AG08395 (cell line): ENCODE measurements at places on chromosomes 4 and X.

DNA sequence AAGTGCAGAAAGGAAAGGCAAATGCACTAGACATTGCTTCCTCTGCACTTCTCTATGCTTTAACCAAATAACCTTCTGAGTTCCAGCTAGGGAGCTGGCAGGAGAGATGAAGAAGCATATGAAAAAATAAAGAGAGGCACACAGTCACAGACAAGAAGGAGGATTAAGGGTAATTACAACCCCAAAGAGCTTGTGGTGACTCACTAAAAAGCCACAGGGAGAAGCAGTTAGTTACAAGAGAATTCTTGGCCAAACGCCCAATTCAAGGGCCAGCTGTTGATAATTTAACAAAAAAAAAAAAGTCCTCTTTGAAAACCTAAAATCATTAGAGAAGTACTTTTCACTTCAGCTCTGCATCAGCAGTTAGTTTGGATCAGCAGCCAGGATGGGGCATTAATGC lies 478.0 kb downstream of the KCNIP4 start:
- no peak for DNase-seq

DNA sequence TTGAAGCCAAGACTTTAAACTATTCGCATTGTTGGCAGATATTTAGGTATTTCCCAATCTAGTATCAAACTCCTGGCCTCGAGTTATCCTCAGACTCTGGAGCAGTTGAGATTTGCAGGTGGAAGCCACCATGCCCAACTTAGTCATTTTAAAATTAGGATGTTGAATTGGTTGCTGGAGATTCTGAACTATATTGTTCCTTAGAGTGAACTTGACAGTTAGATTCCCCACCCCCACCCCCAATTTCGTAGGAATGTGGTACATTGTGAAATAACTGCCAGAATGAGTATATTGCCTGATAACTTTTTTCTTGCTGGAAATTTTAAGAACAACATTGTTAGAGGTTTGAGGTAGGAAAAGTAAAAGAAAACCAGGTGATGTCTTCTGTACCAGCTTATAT lies 2.3 kb downstream of the NOCT start:
- no peak for DNase-seq

- no peak for DNase-seq
Observed at GRCh38 chrX:55777596-55777995, 60.0 kb downstream of the RRAGB start.

- DNase-seq, result no peak
Observed at GRCh38 chrX:50677789-50678188, 136.2 kb downstream of the SHROOM4 start.

DNA sequence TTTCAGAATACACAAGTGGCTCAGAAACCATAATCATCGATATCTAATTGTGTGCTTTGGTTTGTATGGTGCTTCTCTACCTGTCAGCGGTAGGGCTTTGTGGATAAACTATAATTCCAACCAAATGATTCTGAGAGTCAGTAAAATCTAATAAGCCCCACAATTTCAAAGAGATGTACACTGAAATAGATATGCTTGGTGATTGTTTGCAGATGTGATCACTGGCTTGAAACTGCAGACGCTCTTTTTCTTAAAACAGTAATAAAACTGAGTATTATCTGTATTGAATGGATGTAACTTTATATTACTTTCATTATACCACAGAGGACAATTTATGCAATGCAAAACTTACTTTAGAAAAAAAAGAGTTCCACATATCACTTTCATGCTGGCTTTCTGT lies 198.8 kb upstream of the ANXA10 start:
- no peak for DNase-seq

DNA sequence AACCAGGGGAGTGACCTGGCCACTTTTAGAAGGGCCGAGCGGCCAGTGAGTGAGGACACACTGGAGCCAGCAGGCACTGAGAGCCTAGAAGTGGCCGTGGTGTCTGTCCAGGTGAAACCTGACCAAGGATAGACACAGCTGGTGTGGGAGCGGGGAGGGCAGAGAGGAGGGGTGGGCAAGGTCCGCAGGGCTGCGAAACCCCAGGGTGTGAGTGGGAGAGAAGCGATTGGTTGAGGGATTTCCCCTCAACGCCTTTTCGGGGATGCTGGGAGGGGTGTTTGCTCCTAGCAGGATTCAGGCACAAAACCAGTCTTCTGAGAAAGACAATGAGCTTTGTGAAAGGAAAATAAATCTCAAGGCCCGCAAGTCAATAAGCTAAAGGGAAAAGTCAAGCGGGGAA lies 33.2 kb upstream of the ARSD start:
- DNase-seq, result no peak

- no peak for DNase-seq
Observed at GRCh38 chrX:44189116-44189515, 154.4 kb downstream of the EFHC2 start.

GRCh38 chr4:52984462-52984881 lies 122.4 kb downstream of the RASL11B start:
- peak; percentile 23 for DNase-seq

DNA sequence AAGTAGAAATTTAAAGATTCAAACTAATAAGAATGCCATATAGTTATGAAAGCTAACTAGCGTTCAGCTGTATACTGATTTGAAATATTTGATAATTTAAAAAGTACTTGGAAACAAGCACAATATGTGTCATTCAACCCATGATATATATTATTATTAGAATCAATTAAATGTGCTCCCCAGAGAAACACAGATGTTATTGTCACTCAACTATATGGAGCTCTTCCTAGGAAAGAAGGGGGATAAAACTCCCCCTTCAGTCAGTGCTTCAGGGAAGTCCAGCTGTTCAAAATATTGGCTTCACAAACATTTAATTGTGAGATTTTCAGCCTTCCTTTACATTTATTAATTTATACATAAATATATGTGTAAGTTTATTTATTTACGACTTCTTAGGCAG lies 135.9 kb downstream of the SLC4A4 start:
- DNase-seq, result no peak

DNA sequence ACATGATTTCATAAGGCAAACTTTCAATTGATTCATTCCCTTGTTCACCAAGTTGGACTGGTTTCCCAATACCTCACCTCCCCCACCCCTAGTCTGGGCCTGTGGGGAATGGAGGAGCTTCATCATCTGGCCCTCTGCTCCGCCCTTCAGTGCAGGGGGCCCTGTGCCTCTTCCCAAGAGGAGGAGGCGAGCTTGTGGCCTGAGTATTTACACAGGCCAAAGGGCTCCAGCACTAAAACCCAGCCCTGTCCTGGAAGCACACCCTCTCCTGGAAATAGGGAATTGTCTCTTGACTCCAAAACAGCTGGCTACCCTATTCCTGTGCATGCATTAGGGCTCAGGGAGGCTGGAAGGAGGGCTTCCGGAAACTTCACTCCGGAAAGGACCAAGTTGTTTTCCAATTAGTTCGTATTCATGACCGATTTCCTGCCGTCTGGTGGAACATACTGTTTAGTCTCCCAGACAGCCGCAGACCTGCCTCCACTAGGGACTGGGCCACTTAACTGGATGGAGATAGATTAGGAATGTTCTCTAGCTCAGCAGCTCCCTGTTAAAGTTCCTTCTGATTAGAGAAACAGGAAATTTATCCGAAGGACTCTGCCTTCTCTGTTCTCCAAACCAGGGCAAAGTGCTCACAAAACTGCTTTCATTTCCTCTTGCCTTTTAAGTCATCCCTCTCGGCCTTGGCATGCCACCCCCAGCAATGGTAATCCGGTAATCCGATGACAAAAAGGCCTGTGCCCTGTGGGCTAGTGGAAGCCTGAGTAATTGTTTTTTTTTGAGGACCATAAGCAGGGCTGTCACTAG lies 5.8 kb downstream of the SRPX2 start:
- DNase-seq, result peak; percentile 80

DNA sequence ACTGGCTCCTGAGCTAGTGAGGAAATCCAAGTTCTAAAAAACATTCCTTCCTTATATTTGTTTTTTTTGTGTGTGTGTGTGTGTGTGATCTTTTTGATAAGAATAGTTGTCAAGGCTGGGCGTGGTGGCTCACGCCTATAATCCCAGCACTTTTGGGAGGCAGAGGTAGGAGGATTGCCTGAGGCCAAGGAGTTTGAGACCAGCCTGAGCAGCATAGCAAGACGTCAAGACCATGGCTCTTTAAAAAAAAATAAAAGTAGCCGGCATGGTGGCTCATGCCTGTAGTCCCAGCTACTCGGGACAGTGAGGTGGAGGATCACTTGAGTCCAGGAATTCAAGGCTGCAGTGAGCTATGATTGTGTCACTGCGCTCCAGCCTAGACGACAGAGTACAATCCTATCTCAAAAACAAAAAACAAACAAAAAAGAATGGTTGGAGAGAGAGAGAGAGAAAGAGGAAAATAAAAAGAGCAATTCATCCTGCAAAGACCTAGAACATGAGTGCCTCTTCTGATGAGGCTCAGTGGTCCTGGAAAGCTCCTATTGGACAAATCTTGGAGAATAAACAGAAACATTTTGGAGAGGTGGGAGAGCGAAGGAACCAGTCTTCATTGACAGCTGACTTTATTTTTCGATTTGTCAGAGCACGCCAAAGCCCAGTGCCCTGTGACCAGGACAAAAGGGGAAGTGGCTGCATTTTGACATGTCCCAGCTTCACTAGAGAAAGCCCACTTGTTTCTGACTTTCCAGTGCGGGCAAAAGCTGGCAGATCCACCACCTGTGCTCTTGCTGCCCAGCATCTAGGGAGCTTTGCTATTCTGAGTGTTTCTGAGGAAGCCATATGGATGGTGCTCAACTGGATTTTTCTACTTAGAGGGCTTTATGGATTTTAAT lies 244.7 kb downstream of the PALLD start:
- no peak for DNase-seq

DNA sequence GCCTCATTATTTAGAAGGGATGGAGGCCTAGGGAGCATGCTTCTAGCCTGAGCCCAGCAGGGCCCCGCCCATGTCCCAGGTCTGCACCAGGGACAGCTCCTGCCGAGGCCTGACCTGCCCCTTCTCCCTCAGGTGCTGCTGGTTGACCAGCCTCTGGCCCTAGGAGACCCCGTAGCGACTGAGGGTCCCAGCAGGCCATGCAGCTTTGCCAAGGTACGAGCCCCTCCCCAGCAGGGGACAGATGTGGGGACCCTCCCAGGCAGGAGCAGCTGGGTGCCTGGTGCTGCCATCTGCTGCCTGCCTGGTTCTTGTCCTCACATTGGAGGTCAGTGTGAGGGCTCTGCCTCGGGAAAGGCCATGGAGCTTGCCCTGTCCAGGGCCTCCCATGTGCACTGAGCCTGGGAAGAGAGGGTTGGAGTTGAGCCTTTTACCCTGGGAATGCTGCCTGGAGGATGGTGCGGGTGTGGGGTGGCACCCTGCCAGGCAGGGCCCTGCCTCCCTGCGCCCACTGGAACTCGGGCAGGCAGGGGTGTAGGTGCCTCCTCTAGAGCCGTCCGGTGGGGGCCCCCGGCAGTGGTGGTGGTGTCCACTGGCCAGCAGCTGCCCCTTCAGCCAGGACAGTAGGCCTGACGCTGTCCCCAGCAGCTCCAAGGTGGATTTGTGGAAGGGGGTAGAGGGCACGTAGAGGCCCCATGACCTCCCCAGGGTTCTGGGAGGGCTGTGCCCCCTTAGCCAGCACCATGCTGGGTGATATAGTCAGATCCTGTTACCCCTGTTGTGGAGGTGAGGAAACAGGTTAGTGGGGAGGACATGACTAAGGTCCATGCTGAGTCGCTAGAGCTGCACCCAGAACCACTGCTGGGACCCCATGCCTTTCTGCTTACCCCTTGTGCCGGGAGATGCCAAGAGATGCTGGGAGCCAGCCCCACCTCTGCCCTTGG lies 2.2 kb upstream of the MSANTD1 start:
- DNase-seq, result no peak

DNA sequence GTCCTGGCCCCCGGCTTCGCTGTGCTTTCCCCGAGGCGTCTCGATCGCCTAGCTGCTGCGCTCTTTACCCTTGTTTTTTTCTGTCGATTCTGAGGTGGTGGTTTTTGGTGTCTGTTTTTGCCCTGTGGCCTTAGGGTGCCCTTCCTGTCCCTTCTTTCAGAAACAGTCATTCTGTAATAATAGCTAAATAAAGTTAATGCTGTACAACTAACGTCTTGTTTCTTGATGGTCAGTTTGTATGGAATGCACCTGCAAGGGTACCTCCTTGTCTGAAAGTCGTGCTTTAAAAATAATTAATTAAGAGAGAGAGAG lies 686 bp downstream of the FIP1L1 start:
- no peak for DNase-seq

DNA sequence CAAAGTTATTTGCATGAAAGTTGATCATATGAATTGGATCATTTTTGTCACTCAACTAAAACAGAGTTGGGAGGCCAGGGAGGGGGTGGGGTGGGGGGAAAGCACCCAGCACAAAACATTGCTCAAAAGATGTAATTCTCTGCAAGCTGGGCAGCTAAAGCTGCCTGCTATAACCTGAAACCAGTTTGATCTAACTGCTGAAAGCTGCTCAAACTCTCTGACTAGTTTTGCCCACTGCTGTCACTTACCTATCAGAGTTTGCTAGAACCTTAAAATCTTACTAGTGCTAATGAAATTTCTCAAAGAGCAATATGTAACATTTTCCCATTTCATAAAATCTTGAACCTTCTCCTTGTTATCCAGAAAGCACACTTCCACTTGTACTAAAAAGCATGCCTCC lies 10.4 kb downstream of the CXCL8 start:
- no peak for DNase-seq

- peak; percentile 24 for DNase-seq
Observed at GRCh38 chr4:155972098-155972497, 18.4 kb upstream of the CTSO start.

DNA sequence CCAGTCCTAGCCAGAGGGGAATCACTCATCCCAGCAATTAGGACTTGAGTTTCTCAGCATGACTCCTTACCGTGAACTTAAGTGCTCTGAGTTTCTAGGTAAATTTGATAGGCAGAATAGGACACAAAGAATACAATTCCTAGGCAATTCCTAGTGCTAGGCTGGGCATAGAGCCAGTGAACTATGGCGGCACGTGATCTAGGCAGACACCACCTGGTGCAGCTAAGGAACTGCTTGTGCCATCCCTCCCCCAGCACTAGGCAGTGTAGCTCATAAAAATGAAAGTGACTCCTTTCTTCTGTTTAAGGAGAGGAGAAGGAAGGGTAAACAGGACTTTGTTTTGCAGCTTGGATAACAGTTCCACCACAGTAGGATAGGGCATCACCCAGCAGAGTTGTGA lies 736.3 kb upstream of the PCDH7 start:
- DNase-seq, result no peak

GRCh38 chrX:51144828-51145442 lies 187.7 kb upstream of the NUDT10 start:
- DNase-seq, result peak; percentile 43

DNA sequence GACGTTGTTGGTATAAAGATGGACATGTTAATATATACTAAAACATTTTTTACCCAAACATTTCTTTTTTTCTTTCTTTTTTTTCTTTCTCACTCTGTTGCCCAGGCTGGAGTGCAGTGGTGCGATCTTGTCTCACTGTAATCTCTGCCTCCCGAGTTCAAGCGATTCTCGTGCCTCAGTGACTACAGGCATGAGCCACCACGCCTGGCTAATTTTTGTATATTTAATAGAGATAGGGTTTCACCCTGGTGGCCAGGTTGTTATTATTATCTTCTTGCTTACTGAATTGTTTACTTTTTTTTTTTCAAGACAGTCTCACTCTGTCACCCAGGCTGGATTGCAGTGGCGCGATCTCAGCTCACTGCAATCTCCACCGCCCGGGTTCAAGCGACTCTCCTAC lies 68.8 kb downstream of the HOPX start:
- no peak for DNase-seq
